ENCODE measurements at places on chromosomes 12 and 14.

DNA sequence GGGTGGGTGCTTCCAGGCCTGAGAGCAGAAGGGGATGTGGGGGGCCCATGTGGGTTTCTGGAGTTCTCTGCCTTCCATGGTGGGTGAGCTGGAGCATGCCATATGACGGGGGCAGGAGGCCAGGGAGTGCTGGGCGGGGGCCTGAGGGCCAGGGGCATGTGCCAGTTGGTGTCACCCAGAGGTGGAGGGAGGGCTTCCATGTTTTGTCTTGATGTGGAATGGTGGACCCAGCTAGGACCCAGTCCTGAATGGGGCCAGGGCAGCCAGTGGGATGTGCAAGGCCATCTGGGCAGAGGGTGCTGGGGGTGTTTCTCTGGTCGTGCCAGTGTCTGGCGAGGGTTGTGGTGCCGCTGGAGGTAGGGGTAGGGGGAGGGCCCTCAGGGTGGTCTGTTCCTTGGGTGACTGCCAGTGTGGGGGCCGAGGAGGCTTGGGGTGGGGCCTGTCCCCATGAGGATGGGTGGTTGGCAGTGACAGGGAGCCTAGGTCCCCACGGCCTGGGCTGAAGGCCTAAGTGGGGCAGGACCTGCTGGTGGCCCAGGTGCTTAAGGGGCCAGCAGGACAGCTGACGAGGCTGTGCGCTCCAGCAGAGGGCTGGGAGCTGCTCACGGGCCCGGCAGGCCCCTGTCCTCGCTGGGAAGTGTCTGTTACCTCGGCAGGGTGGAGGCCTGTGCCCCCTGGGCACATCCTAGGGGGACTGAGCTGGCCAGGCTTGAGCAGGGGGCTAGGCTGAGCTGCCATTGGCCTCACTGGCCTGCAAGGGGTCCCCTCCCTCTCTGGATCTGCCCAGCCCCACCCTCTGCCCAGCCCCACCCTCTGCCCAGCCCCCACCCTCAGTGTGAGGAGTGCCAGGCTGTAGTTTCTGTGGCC is 26.8 kb downstream of the CEP170B start:
- DNase-seq = no peak

DNA sequence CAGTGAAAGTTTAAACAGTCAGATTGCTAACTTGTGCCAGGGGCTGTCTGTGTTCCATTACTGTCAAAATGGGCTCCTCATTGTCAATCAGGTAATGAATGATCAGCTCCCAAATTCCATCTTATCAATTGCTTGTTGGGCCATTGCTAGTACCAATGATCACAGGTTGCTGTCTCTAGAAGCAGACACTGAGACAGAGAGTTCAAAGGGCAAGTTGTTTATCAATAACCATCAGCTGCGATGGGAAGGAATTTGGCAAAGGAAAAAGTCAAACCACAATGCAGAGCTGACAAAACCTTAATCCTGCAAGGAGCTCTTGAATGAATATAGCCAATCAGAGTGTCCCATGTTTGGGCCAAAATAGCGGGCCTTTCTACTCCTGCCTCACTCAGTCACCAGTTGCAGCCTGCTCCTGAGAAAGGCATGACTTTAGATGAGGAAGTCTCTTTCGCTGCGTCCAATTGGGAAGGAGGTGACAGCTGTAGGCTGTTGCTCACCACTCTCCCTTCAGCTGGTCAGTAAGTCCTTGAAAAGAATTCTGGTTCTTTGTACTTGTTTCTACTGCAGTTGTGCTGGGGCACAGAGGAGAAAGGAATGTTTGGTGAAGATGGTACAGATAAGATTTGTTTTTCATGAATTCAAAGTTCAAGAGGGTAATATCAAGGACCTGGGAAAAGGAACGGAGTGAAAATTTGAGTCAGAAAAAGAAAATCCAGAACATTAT is 179.2 kb upstream of the PDE3A start:
- DNase-seq = no peak

- DNase-seq = no peak
Observed at GRCh38 chr14:59251811-59252771, 63.6 kb downstream of the DAAM1 start.

GRCh38 chr14:59454139-59454538 is 11.0 kb downstream of the GPR135 start:
- no peak for DNase-seq

DNA sequence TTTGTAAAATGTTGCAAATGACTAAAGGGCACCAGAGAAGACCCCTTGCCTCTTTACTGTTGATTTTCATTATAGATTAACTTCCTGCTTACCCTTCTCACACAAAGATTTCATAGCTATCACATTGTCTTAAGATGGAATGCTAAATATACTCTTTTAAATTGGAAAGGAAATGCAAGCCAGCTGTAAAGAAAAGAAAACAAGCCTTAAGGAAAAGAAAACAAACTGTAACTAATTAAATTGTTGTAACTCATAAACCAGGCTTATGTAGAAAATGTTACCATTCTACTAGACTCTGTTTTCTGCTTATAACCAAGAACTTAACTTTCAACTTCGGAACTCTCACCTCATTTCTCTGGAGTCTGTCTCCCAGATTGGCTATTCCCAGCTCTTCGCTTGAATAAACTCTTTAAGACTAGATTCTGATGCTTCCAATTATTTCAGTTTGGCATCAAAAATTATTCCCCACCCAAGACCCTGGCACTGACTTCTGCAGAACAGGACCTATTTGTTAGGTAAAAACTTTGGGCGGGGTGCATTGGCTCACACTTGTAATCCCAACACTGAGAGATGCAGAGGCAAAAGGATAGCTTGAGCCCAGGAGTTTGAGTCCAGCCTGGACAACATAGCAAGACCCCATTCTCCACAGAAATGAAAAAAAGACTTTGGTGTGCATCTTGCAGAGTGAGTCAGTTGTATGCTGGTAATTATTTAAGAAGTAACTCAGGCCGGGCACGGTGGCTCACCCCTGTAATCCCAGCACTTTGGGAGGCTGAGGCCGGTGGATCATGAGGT is 36.6 kb upstream of the CIT start:
- DNase-seq = no peak

DNA sequence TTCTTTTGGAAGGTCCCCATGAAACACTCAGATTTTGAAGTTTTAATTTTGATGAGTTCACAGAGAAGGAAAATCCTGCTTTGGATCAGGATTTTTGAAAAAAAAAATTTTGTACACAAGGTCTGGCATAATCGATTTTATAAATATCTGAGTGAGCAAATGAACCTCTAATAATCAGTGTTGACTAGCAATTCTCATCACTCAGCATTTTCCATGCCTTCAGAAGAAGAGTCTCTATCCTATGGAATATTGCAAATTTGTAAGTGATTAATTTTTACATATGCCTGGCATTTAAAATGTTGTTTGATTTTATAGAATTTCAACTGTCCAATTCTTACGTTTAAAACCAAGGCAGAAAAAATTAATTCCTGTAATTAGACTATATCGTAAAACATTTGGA is 30.5 kb upstream of the REP15 start:
- no peak for DNase-seq

DNA sequence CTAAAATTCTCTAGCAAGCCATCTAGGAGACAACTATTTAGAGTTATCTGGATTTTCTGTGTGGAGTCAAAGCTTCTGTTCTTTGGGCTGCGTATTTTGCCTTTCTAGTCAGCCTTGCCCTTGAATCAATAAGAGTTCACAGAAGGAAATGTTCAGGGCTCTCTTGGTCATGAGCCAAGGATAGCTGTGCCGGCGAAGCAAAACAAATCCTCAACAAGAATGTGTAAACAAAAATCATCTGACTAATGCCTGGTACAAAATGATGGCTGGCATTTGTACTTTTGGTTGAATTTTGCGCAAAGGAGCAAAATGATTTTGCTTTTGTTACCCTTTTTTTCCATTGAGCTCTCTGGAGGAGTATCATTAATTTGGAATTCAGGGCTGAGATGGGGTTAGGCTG is 171.1 kb downstream of the DACT1 start:
- no peak for DNase-seq

- no peak for DNase-seq
Observed at GRCh38 chr12:9761419-9761781, 699 bp upstream of the CD69 start.

DNA sequence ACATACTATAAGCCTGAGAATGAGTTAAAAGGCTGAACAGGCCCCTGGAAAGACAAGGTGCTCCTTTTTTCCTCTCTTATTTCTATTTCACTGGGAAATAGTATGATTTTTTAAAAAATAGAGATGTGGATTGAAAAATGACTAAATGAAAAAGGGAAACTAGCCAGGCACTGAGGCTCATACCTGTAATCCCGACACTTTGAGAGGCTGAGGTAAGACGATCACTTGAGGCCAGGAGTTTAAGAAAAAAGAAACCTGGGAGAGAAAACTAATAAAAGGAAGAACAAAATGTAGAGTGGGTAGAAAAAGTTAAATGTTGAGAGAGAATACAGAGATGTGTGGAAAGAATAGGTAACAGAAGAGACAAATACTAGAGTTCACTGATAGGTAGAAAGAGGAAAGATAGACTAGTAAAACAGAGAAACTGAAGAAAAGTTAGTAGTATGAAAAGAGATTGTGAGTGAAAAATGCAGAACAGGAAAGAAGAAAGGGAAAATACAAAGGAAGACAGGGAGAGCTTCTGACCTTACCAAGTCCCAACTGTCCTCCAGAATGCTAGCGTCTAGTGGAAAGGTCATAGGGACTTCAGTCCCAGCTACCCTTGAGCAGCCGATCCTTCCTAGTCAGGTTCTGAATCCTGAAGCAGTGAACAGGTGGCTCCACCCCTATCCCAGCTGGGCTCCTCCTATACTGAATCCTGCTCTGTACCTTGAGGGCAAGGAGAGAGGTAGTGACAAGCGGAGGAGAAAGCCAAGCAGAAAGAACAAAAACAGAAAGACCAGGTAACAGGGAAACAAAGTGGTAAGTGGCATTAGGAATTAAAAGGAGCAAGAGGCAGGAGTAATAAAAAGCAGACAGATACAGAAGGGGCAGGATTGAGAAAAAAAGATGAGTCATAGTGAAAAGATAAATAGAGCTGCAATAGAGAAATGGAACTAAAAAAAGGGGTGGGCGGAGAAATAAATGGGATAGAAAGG is 7.3 kb downstream of the TMEM116 start:
- no peak for DNase-seq

- no peak for DNase-seq
Observed at GRCh38 chr14:104292084-104292970, 153.9 kb downstream of the KIF26A start.

DNA sequence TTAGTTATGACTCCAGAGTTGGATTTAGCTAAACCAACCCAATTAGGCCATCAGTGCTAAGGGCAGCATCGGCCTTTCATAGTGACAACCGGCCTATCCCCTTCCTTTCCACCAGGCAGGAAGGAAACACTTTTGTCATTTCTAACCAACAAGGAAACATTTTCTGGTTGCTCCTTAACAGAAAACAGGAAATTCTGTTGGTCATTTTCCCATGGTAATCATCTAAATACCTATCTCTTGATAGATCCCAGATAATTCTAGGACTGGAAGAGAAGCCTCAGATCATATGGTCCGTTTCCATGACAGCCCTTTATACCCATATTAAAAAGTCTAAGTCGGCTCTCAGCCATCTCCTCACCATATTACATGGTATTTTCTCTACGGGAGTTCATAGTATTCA is 79.2 kb upstream of the USP44 start:
- no peak for DNase-seq

- no peak for DNase-seq
Observed at GRCh38 chr14:79487632-79488031, 723.7 kb downstream of the DIO2 start.

DNA sequence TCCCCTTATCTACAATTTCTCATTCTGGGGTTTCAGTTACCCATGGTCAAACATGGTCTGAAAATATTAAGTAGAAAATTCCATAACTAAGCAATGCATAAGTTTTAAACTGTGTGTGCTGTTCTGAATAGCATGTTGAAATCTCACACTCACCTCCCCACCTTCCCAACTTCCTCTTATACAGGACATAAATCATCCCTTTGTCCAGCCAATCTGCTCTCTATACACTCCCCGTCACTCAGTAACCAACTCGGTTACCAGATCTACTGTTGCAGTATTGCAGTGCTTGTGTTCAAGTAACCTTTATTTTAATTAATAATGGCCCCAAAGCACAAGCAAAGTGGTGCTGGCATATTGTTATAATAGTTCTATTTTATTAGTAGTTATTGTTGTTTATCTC is 420.5 kb downstream of the GXYLT1 start:
- DNase-seq = no peak

GRCh38 chr12:14959916-14960496 is 1.4 kb downstream of the ARHGDIB start:
- no peak for DNase-seq

GRCh38 chr14:41201696-41202095 is 405.0 kb upstream of the LRFN5 start:
- no peak for DNase-seq

DNA sequence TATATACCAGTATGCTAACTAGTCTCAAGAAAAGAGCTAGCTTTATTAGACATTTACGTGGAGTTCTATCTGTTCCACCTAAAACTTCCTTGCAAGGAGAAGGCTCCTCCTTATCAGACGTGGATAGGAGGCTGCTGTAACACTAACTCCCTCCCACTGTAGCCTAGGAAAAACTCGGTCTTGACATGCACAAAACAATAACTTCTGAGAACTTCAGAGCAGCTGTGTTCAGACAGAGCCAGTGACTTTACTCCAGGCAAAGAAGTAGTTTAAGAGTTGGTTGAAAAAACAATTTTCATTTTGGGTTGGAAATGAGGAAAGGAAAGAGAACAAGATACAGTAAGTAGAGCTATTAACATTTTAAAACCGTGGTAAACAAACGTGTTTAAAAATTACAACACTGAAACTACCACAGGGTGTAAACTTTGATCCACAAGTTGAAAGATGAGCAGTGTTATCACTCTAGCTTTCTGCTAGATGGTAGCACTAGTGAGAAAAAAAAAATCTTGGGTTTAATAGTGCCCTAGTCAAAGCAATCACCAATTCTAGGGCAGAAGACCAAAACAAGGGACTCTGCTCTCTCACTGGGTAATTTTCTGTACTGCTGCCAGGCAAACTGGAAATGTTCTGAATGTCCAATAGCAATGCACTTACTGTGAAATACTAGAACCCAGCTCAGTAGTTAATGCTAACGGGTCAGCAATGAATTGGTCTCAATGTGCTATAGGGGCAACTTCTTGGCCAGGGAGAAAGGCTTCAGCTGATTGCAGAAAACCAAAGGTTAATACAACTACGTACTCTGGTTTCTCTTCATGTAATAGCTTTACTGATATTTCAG is 2.4 kb downstream of the ATF7 start:
- DNase-seq = no peak

DNA sequence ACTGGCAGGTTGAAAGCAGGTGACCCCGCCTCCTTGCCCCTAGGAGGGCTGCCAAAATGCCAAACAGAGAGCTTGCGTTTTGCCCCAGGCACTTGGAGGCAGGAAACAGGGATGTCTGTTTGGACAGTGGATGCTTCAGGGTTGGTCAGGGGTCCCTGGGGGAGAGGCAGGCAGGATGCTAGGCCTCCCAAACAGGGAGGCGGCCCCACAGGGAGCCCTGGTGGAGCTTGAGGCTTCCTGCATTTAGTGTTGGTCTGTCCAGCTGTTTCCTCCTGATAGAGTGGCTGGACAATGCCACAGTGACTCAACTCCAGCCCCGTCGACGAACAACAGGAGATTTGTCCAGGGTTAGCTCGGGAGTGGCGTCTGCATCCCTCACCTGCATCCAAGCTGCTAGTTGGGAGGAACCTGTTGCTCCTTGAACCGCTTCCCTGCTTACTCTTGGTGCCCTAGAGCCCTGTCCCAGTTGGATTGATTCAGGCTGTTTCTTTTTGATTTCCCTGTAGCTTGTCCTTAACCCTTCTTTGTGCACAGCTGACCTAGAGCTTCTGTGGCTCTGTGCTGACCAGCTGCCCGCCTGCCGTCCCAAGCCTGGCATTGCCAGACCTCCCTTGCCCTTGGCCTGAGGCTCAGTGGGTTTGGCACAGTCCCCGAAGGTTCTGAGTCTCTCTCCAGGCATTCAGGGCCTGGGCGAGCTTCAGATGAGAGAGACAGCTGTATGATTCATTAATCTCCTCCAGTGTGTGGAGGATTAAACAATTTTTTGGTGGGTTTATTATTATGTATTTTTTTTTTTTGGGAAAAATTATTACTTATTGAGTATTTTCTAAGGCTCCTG is 45.9 kb downstream of the TSPAN9 start:
- DNase-seq = no peak

Data from stimulated activated CD4-positive, alpha-beta T cell treated with anti-CD3 and anti-CD28 coated beads, TNF-alpha, amount 100 ng/mL, for 1 hour (primary cell).